ENCODE measurements at places on chromosomes 5 and 9.

GRCh38 chr9:122396614-122397148 lies 25.9 kb downstream of the PTGS1 start:
- DNase-seq, result no peak

DNA sequence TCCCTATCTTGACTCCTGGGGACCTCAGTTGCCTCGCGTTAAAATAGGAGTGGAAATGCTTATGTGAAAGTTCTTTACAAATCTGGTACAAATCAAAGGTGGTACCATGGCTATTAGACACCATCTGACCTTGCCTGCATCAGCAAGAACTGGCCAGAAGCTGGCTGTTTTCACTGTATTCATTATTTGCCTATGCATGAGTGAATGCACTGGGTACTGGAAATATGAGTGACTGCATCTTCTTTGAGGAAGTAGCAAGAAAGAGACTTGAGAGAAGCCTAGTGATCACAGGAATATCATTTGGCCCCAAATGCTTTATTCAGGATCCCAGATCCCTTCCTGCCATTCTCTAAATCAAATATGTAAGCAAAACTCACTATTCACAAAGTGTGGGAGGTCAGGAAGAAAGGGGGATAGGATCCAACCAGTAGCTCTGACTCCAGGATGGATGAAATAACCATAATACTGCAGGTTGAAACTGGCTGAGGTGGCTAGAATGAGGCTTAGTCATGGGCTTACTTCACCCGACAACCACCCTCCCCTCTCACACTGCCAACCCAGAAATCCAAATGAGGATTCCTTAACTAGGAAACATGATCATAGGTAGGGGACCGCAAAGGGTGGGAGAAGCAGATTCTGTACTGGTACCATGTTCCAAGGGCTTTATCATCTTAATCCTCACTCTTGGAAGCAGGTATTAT lies 56.7 kb downstream of the FAM114A2 start:
- DNase-seq, result no peak

GRCh38 chr5:50863534-50864170 lies 197.2 kb downstream of the PARP8 start:
- no peak for DNase-seq

GRCh38 chr9:35481347-35481975 lies 8.4 kb upstream of the RUSC2 start:
- peak; percentile 69 for DNase-seq

- DNase-seq, result no peak
Measured at GRCh38 chr9:6184749-6185645, 30.6 kb upstream of the IL33 start.

GRCh38 chr9:125851979-125852378 lies 104.8 kb downstream of the PBX3 start:
- DNase-seq, result no peak

- no peak for DNase-seq
Measured at GRCh38 chr5:177100714-177101121, 14.0 kb downstream of the FGFR4 start.

DNA sequence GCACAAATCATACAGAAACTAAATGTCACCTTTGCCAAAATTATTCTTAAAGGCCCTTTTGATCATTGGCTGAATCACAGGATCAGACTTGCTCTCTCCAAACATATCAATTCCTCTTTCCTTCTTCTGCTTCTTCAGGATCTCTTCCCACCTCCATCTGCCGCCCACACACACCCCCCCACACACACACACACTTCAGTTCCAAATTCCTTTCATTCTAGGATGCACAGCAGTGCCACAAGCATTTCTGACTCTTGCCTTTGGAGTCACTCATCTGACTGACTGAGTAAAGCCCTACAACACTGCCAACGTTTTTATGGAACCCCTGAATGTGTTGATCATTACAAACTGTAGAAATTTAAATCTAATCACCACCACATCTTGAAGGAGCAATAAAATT lies 22.9 kb downstream of the DNAH5 start:
- no peak for DNase-seq

DNA sequence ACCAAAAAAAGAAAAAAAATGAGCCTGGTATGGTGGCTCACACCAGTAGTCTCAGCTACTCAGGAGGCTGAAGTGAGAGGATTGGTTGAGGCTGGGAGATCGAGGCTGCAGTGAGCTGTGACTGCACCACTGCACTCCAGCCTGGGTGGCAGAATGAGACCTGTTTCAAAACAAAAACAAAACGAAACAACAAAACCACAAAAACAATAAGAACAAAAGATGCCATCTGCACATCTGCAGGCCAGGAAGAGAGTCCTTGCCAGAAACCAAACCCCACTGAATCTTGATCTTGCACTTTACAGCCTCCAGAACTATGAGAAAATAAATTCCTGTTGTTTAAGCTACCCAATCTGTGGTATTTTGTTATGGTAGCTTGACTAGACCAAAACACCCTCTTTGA lies 207.7 kb downstream of the YTHDC2 start:
- DNase-seq, result no peak

GRCh38 chr9:78973907-78974306 lies 597.9 kb upstream of the TLE4 start:
- DNase-seq, result no peak

DNA sequence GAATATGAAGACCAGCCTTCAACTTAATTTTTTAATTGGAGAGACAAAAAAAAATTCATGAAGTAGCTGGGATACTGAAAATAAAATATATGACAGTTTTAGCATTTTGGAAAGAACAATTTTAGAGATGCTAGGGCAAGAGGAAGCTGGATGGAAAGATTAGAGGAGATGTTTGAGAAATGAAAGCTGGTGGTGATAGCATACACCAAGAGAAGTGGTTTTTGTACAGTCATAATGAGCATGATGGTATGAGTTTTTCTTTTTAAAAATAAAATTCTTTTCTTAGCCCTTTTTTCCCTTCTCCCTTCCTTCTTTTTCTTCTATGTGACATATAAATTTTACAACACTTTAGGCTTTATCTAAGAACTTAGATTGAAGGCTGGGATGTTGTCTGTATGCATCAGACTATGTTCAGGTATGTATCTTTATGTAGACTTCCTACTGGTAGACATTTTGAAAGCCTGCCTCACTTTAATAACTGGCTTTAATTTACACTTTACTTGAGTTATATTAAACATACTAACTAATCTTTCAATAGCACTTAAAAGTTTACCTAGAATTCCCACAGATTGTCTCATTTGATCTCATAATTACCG lies 522.5 kb downstream of the TLE4 start:
- DNase-seq, result no peak

- DNase-seq, result no peak
Measured at GRCh38 chr5:143235423-143235822, 168.1 kb downstream of the NR3C1 start.

DNA sequence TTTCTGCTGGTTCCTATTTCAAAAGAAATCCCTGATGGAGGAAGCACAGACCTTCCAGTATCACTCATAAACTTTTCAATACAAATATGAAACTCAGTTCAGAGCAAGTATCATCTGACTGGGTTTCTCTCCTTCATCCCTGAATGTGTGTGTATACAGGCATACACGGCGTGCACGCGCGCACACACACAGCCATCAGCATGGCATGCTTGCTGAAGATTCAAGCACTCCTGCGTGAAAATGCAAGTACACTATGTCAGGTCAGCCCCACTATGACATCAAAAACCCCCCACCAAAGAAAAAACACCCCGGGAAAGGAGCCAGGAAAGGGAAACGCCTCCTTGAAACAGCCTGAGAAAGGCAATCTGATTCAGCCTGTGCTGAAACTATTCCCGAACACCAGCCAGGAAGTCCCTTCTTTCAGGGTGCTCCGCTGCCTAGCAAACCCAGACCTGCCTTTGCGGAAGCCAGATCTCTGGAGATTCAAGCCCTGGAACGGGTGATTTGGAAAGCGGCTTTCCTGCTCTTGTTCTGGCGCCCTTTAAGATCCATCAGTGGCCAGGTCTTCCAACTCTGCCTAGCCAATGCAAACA lies 831 bp downstream of the KLHL3 start:
- peak; percentile 20 for DNase-seq

DNA sequence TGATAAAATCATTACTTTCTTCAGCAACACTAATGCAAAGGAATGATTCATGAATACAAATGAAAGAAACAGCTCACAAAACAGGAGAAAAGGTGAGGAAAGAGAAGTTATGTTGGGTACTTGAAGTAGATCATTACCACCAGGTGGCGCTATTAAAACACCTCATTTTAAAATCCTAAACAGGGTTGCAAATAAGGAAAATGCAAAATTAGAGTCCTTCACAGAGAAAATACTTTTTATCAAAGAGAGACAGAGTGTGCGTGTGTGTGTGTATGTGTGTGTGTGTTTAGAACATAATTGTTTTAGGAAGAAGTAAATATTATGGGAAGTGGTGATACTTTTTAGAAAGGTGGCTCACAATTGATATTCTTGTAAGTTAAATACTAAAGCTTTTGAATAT lies 49.5 kb upstream of the CD180 start:
- peak; percentile 54 for DNase-seq

DNA sequence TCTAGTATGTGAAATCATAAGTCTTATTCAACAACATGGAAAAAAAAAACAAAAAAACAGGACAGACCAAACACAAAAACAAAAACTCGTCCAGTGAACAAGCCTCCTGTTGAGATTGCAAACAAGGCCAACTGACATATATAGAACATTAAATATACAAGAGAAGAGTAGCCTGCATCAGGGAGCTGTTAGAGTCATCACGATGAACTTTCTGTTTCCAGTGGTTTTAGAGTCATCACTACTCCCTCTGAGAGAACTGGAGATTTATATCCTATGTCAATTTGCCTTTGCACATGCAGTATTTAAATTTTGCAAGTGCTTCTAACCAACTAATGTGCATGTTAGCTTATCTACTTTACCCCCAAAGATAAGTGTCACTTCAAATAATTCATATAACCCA lies 9.9 kb downstream of the SNCAIP start:
- DNase-seq, result no peak

DNA sequence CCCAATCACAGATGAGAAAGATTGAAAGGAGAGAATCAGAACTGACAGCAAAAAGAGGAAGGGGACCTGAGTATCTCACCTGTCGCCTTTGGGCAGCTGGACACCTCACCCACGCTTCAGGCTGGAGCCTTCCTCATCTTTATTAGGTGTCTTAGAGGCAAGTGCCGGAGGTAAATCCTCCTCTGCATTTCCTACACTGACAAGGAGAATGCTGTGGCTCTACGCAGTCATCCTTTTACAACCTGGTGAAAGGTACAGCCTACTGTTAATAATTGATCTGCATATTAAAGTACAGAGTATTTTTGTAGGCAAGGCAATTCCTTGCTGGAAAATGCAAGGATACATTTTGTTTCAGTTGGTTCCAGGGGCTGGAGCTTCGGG lies 34.8 kb downstream of the PRLR start:
- no peak for DNase-seq

- peak; percentile 78 for DNase-seq
Measured at GRCh38 chr9:21110708-21111576, 30.7 kb downstream of the IFNW1 start.
